Foreskin keratinocyte (primary cell): ENCODE measurements at places on chromosomes 3 and 15.
A peak's percentile ranks its signal among the peaks of the same experiment; 100 is the strongest.

DNA sequence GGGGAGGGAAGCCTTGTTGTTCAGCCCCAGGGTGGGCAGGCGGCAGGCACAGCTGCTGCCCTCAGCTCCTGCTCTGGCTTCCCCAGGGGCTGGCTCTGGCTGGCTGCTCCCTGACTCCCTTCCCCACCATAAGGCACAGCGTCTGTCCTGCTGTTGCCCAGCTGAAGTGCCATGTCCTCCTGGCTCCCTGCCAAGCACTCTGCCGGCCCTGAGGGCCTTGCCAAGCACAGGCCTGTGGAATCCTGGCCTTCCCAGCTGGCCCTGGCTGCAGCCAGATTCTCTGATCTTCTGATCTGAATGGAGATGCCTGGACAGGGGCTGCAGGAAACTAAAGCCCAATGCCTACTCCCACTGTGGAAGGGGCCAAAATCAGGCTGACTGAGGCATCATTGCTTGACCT is 1.1 kb downstream of the IQCF6 start:
- no peak for DNase-seq

- DNase-seq, result peak; percentile 36
Observed at GRCh38 chr3:196081002-196081833, 672 bp downstream of the TFRC start.

- DNase-seq, result peak; percentile 16
Observed at GRCh38 chr3:127547761-127548605, 42.5 kb downstream of the TPRA1 start.

- peak; percentile 28 for DNase-seq
Observed at GRCh38 chr15:33910741-33911140, 57.6 kb upstream of the CHRM5 start.

DNA sequence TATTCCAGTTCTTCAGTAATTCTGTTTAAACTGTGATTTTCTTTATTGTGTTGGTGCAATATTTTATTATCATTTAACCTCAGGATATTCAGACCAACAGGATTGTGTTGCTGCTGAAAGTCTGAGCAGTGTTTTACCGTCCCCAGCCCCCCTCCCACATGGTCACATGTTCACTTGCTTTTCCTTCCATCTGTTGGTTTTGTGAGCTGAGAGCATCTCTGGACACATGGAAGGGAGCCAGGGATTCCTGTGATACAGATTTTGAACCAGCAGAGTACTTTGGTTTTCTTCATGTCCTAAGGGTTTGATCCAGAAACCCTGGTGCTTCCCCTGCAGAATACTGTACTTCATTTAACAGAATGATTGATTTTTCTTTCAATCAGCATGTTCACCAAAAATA is 11.9 kb downstream of the ARRDC4 start:
- DNase-seq, result no peak

- DNase-seq, result no peak
Observed at GRCh38 chr3:87335931-87336330, 59.5 kb upstream of the POU1F1 start.

- no peak for DNase-seq
Observed at GRCh38 chr15:34796847-34797435, 1.6 kb upstream of the ACTC1 start.

GRCh38 chr3:65899226-65899625 is 139.5 kb downstream of the MAGI1 start:
- DNase-seq, result no peak

GRCh38 chr15:32967521-32967920 is 227.0 kb downstream of the FMN1 start:
- DNase-seq, result no peak

DNA sequence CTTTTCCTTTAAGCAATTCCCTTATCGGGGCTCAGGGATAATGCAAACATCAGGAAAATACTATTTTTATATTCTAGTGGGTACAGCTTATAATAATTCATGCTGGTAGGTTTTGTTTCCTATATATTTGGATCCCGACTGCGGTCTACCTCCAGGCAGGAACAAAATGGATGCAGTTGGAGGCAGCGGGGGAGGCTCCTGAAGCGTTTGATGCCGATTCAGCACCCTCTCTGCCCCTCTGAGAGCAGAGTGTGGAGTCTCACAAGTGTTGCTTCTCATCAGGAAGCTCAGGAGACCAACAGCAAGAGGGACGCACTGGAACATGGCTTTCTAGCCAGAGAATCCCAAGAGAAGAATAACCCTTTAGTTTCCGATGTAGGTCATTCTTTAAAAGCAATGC is 104.9 kb downstream of the RORA start:
- no peak for DNase-seq

DNA sequence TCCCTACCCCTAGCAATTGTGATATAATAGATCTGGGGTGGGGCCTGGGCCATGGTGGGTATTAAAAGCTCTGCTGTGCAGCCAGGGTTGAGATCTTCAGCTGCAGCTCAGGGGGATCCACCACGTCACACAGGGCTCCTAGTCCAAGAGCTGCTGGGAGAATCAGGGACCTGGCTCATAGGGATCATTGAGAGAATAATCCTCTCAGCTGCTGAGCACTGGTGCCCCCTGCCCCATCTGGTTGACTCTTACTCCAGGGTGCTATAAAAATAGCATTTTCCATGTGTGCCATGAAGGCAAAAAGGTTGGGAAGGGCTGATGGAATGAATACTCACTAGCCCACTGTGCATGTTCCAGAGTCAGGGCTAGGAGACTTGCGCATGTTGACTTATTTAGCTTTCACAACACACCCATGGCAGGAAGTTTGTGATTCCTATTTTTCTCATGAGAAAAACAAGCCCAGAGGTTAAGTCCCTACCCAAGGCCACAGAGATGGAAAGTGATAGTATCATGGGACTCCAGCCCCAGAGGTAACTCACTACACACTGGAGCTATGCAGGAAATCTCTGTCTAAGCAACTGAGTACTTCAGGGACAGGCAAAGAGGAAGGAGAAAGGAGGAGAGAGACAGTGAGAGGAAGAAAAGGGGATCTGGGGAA is 94.6 kb upstream of the HERC1 start:
- DNase-seq, result no peak

DNA sequence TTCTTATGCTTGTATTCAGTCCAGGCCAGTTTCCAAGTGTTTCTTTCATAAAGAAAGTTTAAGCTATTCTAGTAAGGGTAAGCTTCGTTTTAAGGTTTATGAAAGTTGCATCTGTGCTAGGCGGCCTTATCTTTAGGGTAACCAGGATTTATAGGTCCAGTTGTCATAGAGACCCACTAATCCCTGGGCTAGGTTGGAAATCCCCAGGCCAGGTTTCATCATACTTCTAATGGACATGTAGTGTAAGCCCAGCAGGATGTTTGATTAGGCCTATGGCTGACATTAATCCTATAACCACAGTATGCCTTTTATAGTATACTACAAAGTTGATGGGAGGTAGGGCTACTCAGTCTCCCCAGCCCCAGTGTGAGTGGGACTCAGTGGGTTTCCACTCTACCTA is 312.4 kb downstream of the CACNA2D3 start:
- DNase-seq, result no peak

GRCh38 chr15:62895905-62896316 is 146.6 kb upstream of the TPM1 start:
- peak; percentile 82 for DNase-seq

- no peak for DNase-seq
Observed at GRCh38 chr3:68891280-68891943, 40.9 kb downstream of the TAFA4 start.

- no peak for DNase-seq
Observed at GRCh38 chr15:99416191-99417188, 149.3 kb upstream of the MEF2A start.

DNA sequence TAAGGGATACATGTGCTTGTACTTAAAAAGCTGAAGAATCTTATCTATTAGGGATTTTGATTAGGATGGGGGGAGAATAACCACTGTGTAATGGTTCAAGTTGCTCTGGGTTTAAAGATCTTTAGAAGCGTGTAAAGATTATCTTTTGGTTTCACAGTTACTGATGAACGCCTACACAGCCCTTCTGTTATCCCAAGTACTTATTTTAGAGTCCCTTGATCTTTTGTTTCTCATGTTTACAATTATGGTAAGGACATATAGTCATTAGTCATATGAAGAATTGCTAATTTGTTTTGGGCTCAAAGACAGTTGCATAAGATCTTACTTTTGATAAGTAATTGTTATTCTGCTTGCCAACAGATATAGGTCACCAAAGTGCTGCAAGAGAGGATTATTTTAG is 160.1 kb downstream of the PLCL2 start:
- no peak for DNase-seq

- no peak for DNase-seq
Observed at GRCh38 chr3:59996056-59996455, 946.2 kb upstream of the CFAP20DC start.

DNA sequence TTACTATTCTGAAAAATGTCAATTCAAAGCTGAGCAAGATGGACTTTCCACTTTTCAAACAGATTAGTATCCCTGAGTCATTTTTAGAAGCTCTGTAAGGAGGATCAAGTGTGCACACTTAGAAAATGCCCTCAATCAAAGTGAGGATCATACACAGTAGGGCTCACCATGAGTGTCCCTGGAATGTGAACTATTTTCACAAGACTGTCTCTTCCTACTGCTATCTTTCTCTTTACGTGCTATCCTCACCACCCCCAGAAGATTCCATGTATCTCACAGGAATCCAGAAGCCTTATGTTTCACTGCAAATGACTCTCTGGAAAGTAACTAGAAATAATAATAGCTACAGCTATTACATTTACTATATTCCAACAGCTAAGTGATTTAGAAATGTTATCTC is 349.9 kb upstream of the TGFBR2 start:
- no peak for DNase-seq

DNA sequence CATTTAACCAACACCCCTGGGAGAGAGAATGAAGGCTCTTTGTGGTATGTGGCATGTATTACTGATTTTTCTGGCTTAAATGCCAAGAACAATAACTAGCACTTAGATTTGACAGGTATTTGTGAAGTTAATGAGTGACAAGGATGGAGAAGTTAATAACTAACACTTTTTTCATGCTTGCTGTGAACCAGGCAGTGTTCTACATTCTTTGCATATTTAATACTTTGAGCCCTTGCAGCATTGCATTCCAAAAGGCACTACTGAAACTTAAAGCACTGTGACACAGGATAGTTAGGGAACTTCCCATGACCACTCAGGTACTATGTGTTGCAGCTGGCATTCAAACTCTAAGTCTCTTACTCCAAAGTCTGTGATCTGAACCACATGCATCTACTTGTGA is 650.6 kb downstream of the ZPLD1 start:
- DNase-seq, result peak; percentile 9

DNA sequence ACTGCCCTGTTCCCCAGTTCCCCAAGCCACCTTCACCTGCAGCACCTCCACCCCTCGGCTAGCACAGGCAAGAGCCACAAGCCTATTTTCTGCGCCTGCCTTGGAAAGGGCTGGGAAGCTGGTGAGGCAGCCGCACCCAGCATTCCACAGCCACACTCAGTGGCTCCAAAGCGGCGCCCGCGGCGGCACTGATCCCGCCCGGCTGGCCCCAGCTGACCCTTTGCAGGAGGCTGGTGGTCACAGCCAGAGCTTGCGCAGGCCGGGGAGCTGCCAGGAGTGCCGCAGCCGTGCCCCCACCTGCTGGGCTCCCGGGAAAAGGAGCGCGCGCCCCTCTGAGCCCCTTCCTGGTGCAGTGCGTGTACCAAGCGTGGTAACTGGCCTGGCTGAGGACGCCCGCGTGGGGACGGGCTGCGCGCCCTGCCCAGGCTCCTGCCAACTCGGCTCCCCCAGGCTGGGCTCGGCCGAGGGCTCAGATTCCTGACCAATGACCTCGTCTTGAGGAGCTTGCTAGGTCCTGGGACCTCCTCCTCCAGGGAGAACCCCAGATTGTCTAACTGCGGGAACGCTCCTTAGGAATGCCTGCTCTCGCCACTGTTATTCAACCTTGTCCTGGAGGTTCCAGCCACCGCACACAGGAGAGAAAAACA is 13.3 kb downstream of the GRAMD2A start:
- DNase-seq, result no peak

- DNase-seq, result peak; percentile 87
Observed at GRCh38 chr3:112379020-112379690, 46.2 kb downstream of the CD200 start.

GRCh38 chr3:83715307-83715706 is 1243.5 kb upstream of the CADM2 start:
- no peak for DNase-seq

- DNase-seq, result peak; percentile 23
Observed at GRCh38 chr3:4060064-4060463, 243.1 kb upstream of the SETMAR start.

- DNase-seq, result peak; percentile 84
Observed at GRCh38 chr15:62752657-62753517, 289.7 kb upstream of the TPM1 start.

- no peak for DNase-seq
Observed at GRCh38 chr3:152658977-152659720, 175.8 kb upstream of the P2RY1 start.

DNA sequence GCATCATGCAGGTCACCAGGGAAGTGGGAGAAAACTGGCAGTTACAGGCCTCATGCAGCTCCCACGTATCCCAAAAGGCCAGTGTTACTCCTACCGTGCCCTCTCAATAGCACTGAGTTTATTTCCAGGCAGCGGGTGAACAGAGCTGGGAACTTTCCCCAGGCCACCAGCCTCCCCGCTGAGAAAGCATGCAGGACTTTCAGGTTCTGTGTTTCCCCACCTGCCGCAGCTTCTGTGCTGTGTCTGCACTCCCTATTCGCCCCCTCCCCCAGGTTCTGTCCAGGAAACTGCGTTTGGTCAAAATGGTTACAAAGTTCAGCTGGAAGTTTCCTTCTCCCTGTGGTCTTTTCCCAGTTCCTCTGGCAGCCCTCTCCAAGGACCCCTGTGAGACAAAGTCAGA is 21.4 kb downstream of the NEK11 start:
- no peak for DNase-seq

GRCh38 chr3:46864061-46864881 is 1.0 kb upstream of the MYL3 start:
- DNase-seq, result no peak

GRCh38 chr3:11274566-11275142 is 2.5 kb downstream of the ATG7 start:
- no peak for DNase-seq

GRCh38 chr15:63363292-63363691 is 18.4 kb downstream of the CA12 start:
- no peak for DNase-seq

- peak; percentile 95 for DNase-seq
Observed at GRCh38 chr15:41490355-41490754, 3.3 kb upstream of the ITPKA start.
